ENCODE measurements at places on chromosomes 3 and 15.

DNA sequence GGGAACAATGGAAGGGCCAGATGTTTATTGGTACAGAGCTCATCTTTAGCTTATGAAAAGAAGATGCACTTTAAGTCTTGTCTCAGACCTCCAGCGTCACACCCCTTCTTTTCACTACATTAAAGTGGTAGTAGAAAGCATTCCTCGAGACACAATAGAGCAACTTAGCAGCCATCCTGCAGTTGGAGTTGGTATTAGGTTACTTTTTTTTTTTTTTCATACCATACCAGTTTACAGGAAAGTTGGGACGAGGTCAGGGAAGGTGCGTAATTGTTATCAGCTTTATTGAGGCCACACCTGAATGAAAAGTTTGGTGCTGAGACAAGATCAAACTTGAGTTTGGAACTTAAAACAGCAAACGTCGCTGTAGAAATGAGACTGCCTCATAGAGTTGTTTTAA, 203.8 kb downstream of the SOX2 start:
- DNase-seq = no peak

DNA sequence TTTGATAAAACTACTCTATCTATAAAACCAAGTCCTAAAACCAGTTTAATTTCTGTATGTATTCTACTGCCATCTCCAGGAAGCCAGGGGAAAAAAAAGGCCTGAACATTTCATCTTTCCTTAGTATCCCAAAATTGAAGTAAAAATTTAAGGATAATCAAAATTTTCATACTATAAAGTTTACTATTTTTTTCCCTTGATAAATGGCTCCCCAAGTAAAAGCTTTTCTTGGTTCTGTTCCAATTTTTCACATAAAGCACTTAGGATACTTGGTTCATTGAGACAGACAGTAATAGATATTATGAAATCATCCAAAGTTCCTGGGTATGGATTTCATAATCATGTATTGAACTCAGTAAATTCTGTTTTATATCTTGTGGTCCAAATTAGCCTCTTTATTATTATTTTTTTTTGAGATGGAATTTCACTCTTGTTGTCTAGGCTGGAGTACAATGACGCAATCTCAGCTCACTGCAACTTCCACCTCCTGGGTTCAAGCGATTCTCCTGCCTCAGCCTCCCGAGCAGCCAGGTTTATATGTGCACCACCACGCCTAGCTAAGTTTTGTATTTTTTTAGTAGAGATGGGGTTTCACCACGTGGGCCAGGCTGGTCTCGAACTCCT, 34.5 kb downstream of the ICE2 start:
- DNase-seq = no peak

- DNase-seq = no peak
These were observed 1.9 kb downstream of the AQP9 start for GRCh38 chr15:58139989-58140522.

GRCh38 chr15:63380151-63380807, 1.4 kb downstream of the CA12 start:
- DNase-seq = peak; percentile 21

GRCh38 chr15:44435893-44436667, 8.7 kb downstream of the CTDSPL2 start:
- DNase-seq = no peak

GRCh38 chr3:139764069-139764905, 86.5 kb upstream of the NMNAT3 start:
- no peak for DNase-seq

GRCh38 chr3:48952510-48953118, 34.0 kb downstream of the ARIH2 start:
- DNase-seq = peak; percentile 21

- DNase-seq = no peak
These were observed 27.4 kb downstream of the PRTG start for GRCh38 chr15:55715355-55716076.

DNA sequence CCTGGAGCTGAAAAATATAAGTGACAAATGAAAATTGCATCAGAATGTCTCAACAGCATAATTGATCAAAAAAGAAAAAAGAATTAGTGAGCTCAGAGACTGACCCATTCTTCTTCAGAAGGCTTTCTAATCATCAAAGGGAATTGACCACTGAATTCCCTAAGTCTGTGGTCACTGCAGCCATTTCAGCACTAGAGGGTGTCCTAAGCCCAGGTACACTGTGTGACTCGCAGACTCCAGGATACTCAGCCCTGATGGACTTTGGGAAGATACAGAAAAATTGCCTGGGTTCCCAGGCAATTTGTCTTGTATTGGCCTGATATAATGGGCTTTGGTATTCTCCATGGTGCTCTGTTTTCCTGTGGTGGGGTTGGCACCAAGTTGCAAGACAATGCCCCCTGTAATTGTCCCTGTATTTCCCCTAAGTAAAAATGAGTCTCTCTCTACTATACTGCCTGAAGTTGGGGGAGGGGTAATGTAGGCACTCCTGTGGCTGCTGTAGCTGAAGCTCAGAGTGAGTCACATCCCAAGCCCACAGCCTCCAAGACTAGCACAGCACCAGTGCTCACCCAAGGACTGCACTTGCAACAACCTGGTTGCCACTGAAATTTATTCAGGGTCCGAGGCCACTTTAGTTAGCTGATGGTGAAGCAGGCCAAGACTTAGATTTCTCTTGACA, 256.0 kb upstream of the STAC start:
- peak; percentile 58 for DNase-seq

DNA sequence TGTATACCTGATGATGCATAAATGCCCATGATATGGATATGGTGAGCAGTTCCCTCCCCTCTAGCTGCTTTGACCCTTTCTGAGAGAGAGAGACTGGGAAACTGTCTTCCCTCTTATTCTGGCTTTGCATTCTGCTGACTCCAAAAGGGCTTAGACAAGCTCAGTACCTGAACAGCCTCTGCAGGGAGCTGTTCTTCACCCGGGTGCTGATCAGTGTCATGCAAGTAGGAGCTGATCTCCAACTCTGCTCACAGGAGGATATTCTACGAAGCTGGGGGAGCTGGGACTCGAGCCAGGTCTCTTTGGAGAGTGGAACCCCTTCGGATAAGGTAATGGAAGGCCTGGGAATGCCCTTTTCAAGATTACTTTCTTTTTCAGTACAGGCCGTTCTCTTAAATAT, 237.1 kb downstream of the RYR3 start:
- no peak for DNase-seq

GRCh38 chr15:101608201-101608600, 44.0 kb downstream of the TM2D3 start:
- no peak for DNase-seq

DNA sequence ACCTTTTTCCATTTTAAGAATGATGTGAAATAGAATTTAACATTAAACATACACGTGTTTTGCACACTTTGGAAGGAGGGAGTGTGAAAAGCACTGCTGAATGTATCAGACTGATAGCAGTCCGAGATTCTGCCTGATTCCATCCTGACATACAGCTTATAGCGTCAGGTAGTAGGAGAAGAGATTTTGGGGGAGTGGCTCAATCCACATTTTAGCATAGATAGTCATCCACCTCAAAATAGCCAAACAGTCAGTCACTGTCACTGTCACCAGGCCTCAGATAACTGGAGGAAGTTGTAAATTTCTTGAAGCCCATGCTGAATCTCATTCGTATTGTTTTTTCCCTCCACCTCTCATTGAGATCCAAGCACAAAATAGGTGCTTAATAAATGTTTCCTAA, 35.4 kb upstream of the ARHGEF26 start:
- no peak for DNase-seq

DNA sequence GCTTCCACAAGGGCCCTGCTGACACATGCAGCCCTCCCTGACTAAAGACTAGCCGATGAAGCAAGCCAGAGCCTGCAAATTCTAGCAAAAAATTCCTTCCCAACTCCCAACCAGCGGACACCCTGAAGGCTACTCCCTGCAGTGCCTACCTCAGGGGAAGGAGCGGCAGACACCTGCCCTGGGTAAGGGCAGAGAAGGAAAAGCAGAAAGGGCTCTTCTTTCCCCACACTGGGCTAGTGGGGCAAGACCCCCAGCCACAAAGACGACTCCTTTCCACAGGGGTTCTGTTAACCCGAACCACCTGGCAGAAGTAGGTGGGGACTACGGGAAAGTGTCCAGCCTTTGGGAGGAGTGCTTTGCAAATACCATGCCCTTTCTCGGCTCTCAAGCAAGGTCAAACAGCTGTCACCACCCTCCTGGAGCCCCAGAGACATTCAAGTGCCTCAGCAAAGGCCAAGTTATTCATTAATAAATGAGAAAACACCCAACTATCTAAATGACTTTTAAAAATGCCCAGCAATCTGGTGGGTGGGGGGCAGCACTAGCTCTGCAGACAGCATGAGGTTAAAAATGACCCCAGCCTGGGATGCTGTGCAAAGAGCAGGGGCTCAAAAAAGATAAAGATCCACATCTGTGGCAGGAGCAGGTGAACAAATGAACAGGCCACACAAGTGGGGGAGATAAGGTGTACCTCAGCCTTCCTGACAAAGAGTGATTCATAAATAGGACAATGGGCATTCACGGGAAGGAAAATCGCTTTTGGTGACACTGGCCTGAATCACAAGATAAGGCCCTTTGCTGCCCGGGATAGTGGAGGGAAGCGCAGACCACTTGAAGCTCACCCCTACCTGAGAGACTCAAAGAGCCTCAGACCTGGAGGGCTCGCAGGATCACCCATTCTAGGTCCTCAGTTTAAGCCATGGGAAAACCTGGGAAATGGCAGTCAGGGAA, 33.0 kb downstream of the CCDC12 start:
- no peak for DNase-seq

GRCh38 chr3:128775241-128775640, 49.3 kb downstream of the RAB7A start:
- DNase-seq = no peak

- DNase-seq = no peak
These were observed 93.7 kb downstream of the FRMD4B start for GRCh38 chr3:69292185-69292584.

GRCh38 chr3:119225121-119225520, 15.6 kb downstream of the B4GALT4 start:
- no peak for DNase-seq

DNA sequence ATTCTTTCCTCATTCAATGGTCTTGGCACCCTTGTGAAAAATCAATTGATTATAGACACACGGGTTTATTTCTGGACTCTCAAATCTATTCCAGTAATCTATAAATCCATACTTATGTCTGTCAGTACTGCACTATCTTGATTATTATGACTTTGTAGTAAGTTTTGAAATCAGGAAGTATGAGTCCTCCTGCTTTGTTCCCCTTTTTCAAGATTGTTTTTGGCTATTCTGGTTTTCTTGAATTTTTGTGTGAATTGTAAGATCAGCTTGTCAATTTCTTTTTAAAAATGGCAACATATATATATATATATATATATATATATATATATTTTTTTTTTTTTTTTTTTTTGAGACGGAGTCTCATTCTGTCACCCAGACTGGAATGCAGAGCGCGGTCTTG, 32.3 kb upstream of the CFAP20DC start:
- no peak for DNase-seq

GRCh38 chr15:51846463-51847230, 17.2 kb downstream of the TMOD3 start:
- DNase-seq = no peak

- no peak for DNase-seq
These were observed 32.2 kb downstream of the RASGRF1 start for GRCh38 chr15:79058260-79058850.

DNA sequence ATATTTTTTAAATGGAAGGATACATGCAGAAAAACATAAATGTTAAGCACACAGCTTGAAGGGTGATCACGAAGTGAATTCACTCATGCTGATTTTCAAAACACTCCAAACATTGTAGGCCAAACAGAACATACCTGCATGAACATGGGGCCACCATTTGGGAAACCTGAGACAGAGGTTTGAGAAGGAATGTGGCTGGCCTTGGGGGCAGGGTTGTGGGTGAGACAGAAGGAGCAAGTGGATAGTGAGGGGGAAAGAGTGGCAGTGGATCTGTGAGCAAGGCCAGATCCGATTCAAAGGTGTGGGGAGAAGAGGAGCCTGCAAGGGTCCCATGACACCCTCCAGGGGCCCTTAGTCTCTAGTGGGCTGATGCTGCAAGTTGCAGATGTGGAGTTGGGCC, 94.9 kb downstream of the HMG20A start:
- DNase-seq = no peak

Data from BE2C (cell line).